ENCODE measurements at places on chromosomes 5 and 9. TPM values are rescaled to one million over a fixed set of nuclear protein-coding genes. Genes with fewer than 3 reads are reported as not detected.

SPAAR gene
- 2.6 TPM for polyA plus RNA-seq

LEAP2 gene
- polyA plus RNA-seq = 4.9 TPM

TRPM3 gene
- 0.45 TPM for polyA plus RNA-seq

EDIL3 gene
- polyA plus RNA-seq = 24.6 TPM

ANKRD20A1 gene
- 0.26 TPM for polyA plus RNA-seq

GALNT12 gene
- 22.1 TPM for polyA plus RNA-seq

GRCh38 chr9:112921549-112921948 lies 30.9 kb upstream of the SLC46A2 start:
- DNase-seq = peak; percentile 13

GRCh38 chr9:104386013-104386412 lies 118.0 kb upstream of the OR13F1 start:
- DNase-seq = no peak

GRCh38 chr9:123355761-123356431 lies at the start of gene CRB2:
Gene CRB2 (plus strand): TSS chr9:123356197. CDS start chr9:123356261, 64 bp downstream.
- no peak for DNase-seq

DNA sequence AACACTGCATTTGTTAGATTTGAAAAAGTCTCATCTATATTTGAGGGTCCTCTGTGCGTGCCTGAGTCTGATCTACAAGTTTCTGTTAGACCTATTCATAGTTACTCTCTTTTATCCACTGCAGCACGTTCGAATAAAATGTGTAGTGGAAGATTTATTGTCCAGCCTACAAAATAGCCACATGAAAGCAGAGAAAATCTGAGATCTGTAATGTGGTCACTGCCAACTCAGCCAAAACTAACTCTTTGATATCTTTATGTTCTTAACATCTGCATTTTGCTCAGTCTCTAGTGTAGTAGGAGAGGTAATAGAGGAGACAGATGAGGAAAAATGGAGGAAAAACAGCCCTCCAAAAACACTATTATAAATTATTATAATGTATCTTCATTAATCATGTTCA lies 354.0 kb downstream of the NPR3 start:
- DNase-seq = no peak

GRCh38 chr5:133970325-133970909 lies 2.0 kb upstream of the C5orf15 start:
- no peak for DNase-seq

GRCh38 chr5:87361031-87361445 lies 51.7 kb downstream of the CCNH start:
- DNase-seq = no peak

DNA sequence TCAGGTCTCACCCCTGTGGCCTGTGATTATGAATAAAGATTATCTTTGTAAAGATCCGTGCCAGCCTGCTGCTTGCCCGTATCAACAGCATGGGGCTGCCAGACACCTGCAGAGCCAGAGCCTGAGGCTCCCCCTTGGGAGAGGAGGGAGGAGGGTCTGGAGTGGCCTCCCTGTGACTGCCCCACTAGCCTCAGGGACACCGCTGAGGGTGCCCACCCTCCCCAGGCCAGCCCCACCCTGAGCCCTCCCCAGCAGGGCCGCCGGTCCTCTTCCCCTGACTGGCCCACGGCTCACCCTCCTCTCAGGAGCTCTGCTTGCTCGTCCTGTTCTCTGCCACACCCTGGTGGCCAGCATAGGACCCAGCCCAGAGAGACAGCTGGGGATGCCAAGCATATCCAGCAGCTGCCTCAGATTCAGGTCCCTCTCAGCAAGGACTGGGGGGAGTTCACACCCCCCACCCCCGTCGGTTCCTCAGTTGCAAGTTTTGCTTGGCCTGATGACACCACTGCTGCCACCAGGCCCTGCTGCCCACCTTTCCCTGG lies 1.9 kb downstream of the SSNA1 start:
- no peak for DNase-seq

DNA sequence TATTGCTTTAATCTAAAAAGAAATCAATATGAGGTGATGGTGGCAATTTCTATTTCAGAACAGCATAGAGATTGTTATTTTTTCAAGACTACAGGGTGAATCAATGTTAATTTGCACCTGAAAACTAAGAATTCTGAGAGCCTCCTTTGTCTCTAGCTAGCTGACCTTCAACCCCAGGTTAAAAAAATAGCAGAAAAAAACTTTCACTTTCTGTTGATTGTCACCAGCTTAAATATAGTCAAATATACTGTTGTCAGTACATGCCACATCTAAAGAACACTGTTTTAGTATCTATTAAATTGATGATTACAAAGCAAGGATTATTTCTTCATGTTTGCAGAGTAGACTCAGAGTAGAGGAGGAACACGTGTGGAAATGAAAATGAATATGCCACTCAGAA lies 1371.4 kb downstream of the MAT2B start:
- DNase-seq = no peak

GRCh38 chr5:110630350-110630749 lies 96.1 kb downstream of the TMEM232 start:
- DNase-seq = no peak

DNA sequence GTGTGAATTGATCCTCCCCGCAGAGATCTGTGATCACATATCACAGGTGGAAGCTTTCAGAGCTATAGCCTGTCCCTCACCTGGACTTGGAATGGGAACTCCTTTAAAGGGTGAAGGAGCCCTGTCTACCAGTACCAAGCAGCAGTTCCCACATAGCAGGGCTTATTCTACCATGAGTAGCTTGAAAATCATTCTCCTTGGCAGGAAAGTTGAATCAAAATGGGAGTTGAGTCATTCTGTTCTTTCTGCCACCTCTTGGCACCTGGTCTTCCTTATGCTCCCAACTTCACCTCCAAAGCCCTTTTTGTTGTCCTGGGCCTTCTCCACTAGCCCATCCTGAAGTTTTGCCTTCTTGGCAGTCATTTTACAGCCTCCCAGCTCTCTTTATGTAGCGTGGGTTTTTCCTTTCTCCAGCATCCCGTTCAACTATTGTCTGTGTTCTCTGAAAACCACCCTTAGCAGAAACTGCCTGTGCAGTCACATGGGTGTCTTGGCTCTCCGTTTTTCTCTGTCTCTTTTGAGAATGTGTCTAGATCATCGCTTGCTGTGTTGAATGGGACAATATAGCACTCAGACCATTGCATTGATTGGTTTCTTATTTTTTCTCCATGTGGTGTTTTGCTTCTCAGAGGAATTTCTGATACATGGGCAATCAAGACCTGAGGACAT lies 222.2 kb downstream of the AOPEP start:
- no peak for DNase-seq

GRCh38 chr9:97526895-97527575 lies 25.6 kb downstream of the TMOD1 start:
- no peak for DNase-seq

- peak; percentile 22 for DNase-seq
Measured at GRCh38 chr9:84385386-84386040, 45.0 kb upstream of the SLC28A3 start.

- no peak for DNase-seq
Measured at GRCh38 chr5:42321785-42322184, 101.5 kb upstream of the GHR start.

DNA sequence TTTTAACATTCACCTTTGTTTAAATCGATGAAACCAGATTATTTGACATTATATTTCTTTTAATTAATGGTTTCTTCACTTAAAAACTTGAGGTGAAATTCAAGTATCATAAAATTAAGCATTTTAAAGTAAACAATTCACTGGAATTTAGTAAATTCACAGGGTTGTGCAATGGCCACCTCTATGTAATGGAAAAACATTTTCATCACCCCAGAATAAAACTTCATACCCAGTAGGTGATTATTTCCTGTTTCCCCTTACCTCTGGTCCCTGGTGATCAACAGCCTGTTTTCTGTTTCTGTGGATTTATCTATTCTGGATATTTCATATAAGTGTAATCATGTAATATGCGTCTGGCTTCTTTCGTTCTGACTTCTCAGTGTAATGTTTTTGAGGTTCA lies 27.2 kb downstream of the HSPA4 start:
- no peak for DNase-seq

DNA sequence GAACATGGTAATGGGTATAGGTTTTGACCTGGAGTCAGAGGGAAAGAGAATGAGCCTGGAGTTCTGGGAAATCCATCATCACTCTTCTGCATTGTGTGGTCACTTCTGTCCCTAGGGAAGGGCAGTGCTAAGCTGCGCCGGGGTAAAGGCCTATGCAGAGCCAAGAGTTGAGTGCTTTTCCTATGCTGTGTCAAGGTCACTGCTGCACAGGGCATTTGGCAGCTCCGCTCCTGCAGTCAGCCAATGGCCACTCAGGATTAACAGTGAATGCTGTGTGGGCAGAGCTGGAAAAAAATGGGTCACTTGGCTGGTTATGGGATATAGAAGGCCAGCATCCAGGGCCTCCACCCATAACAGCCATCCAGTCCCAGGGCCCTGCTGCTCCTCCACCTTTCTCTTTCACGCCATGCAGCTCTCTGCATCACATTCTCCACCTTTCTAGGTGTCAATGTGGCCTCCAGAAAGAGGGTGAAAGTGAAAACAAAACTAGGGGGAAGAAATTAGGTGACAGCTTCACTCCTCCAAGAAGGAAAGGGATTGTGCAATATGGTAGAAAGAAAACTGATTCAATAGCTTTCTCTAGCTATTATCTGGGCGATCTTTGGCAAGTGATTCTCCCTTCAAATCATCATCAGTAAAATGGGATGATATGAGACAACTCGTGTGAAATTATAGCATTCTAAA lies 279.3 kb upstream of the ANKRD55 start:
- DNase-seq = no peak

DNA sequence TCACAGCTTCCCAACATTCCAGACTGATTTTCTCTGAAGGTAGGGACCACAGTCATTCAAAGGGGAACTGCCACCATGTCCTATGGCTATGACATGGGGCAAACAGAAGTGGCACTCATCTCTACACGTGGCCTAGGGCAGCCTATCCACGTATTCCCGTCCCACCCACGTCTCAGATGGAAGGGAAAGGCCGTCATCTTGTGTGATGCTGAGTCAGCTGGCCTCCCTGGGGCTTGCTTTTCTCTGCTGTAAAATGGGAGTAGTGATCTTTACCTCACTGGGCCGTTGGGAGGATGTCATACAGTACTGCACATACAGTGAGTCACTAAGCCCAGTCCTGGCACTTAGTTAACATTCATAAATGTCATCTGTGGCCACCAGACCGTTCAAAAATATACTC lies 72.3 kb downstream of the RAPGEF1 start:
- no peak for DNase-seq

DNA sequence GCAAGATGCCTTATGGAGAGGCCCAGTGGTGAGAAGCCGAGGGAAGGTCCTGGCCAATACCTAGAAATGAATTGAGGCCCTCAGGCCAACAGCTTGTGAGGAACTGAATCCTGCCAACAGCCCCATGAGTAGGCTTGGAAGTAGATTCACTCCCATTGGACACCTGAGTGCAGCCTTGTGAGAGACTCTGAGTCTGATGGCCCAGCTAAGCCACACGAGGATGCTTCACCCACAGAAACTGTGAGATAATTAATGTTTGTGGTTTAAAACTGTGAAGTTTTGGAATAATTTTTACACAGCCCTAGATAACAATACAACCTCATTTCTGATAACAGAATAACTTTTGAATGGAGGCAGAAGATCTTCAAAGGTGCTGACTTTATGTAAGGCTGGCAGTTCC lies 65.9 kb upstream of the DAP start:
- DNase-seq = no peak

- peak; percentile 77 for DNase-seq
Measured at GRCh38 chr9:113609562-113610318, 146.2 kb downstream of the RGS3 start.

- no peak for DNase-seq
Measured at GRCh38 chr9:81981883-81982282, 6.7 kb upstream of the SPATA31D1 start.

- no peak for DNase-seq
Measured at GRCh38 chr9:96014078-96014477, 138.6 kb downstream of the ERCC6L2 start.

DNA sequence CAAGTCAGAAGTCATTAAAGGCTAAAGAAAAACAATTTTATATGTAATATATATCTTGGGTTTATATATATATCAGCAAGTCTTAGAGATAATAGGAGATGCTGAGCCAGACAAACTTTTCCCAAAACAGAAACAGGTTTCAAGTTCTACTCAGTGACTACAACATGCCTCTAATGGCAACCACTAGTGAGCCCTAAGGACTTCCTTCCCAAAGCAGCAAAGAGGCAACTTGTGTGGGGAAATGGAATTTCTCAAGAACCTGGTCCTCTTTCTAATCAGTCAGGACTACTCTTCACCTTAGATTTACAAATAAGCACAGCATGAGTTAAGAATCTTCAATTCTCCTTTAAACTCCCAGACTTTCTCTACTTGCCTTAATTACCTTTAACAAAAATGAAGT lies 17.6 kb downstream of the RNF38 start:
- no peak for DNase-seq

DNA sequence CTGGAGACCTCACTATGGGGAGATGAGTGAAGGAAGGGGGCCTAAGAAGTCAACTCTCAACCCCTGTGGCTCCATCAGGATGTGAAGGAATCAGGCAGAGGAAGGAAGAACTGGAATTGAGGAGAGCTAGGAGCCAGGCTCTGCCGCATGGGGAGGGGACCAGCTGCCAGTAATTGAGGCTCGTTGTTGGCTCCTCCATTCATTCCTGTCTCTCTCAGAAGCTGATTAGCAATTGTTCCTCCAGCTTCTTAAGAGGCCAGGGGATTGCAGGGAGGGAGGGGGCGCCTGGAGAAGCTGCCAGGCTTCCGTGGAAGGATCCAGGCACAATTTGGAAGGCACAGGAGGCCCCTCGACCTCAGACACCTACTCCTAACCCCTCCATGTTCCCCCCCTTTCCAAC lies 20.5 kb upstream of the TTLL11 start:
- DNase-seq = no peak

DNA sequence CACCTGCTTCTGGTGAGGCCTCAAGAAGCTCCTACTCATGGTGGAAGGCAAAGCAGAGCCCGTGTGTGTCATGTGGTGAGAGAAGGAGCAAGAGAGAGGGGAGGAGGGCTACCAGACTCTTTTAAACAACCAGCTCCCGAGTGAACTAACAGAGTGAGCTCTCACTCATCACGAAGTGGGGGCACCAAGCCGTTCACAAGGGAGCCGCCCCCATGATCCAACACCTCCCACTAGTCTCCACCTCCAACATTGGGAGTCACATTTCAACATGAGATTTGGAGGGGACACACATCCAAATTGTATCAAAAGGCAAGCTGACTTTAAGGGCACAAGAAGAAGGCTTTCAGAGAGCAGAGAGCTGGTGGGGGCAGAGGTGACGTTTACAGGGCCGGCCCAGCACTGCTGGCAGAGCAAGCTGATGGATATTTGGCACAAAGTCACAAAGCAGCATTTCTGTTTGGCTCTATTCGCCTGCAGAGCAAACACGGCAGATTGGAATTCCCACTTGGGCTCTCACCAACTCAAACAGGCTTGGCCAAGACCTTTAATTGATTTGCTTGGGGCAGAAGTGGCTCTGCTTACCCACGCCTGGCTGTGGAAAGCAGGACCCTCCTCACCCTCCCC lies 20.0 kb downstream of the PITX1 start:
- DNase-seq = no peak

DNA sequence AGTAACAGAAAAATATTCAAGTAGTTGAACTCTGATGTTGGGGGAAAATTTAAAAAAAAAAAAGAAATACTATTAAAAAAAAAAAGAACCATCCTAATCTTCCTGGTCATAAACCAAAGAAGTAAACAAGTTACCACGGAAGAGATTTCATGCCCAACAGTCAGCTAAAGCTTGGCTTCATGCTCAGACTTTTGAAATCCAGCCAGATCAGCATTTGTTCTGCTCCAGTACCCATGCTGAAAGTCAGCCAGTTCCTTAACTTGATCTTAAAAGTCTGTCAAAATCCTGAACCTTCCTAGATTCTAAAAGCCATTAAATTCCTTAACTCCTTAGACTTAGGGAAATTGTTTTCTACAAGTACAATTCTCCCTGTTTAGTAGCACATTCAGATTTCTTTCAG lies 908.7 kb upstream of the CDH9 start:
- no peak for DNase-seq

- DNase-seq = no peak
Measured at GRCh38 chr5:176648474-176649194, 1.4 kb downstream of the TSPAN17 start.

Data from right lung (tissue), 10 donors.